IPS DF 6.9 (cell line): ENCODE measurements at places on chromosomes 4 and X.

DNA sequence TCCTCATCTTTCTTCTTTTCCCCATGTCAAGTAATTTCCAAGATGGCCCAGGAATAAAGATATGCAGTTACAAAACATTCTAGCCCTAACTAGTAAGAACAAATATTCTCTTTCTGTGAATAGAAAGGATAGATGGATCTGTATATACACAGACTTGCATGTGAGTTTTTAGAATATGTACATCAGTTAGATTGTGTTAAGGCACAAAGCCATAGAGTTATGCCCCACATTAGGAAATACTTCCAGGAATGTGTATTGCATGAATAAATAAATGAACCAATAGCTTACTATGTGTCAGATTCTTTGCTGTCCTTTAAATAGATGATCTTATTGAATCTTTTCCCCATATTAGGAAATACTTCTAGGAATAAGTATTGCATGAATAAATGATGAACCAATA is 46.0 kb upstream of the TMPRSS11E start:
- DNase-seq, result no peak

DNA sequence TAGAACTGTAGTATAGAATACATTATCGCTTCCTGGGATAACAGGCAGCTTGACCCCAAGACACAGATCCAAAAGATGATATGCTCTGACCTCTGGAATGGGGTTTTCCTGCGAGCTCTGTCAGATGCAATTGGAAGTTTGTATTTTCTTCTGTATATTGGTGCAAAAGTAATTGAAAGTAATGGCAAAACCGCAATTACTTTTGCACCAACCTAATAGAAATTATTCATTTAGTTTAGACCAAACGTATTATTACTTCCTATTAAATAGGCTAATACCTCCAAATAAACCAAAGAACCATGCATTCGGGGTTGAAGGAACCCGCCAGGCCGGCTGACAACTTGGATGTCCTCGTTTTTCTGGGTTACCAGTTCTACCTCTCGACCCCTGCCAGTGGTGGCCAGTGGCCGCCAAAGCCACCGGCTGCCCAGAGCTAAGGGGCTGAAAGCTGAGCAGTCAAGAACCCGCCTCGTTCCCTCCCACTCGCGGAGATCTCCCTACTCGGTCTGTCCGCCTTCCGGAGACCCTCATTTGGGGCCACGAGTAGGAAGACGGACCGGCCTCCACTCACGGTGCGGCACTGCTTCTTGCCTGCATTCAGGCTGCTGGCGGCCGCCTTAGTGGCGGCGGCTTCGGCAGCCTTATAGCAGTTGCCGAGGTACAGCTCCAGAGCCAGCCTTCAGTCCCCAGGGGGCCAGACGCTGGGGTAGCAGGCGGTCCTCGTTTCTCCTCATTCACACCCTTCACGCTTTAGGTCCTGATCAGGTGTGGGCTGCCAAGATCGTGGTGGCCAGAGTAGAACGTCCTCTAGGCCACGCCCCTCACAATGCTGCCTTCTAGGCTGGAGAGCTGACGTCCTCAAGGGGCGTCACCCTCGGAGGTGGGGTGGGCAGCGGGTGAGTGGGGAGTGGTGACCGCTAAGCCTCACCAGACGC is 121.9 kb downstream of the RBMX2 start:
- DNase-seq, result no peak

DNA sequence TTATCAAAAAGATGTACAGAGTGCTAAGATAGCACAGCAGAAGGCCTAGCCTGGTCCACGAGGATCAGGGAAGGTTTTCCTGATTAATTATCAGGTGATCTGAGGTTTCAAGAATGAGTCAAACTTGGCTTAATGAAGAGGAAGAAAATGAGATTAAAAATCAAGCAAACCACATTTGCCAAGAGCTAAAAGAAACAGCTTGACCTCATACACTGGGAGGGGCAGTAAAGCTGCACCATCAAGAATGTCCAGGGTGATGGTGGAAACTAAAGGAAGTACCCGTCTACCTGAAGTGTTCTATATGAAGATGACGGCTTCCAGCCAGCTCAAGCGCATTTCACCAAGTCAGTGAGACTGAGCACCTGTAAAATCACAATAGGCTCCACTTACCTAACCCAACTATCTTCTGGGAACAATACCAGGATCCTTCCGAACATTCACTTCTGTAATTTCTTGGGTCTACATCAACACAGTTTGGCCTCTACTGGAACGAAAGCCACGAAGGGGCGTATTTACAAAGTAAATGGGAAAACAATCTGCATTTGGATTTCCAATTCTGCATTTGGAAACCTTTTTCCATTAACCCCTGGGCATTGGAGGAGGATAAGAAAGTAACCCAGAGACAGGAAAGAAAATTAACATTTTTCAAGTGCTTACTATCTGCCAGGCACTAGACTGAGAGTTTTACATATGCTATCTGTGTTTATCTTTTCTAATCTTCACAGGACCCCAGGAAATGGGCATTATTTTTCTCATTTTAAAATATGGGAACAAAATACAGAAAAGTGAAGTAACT is 114.0 kb upstream of the DCLK2 start:
- no peak for DNase-seq

DNA sequence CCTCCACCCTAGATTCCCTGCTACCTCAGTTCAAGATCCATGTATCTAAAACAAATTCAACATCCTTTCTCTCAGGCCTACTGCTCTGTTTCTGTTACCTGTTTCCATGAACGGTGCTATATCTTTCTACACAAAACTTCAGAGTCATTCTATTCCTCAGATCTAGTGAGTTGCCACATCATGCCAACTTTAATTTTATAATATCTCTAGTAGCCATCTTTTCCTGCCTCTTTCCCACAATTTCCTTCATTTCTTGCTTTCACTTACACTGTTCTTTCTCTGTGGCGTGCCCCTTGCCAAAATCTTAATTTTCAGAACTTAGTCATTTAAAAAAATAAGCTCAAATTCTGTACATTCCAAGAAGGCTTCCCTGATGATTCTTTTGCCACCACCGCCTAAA is 15.2 kb downstream of the GUCY1A1 start:
- DNase-seq, result no peak

DNA sequence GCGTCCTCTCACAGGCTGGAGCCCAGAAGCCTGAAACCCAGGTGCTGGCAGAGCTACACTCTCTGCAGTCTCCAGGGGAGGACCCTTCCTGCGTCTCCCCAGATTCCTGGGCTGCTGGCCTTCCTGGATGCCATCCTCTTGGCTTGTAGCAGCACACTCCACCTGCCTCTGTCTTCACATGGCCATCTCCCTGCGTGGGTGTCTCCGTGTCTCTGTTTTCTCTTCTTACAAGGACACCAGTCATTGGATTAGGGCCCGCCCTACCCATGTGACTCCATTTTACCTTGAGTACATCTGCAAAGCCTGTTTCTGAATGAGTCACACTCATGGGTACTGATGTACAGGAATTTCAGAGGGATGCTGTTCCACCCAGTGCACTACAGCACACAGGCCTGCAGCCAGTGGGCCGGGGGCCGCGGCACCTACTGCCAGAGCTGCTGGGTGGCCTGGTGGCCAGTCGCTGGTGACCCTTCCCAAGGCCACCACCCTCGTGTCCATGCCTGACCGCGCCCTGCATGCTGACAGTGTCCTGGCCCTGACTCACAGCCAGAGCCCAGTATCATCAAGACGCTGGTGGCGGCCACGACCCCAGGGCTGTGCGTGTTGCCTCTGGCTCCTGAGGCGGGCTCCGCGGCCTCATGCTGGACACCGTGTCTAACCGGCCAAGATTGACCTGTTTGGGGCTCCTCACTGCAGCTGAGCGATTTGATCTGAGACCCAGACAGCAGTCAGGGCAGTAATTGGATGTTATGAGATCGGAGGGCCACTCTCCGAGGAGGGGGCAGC is 63.6 kb upstream of the NKX1-1 start:
- no peak for DNase-seq

GRCh38 chr4:118139241-118139640 is 105.0 kb downstream of the NDST3 start:
- no peak for DNase-seq

- DNase-seq, result no peak
Measured at GRCh38 chr4:73197220-73197619, 61.4 kb downstream of the ANKRD17 start.

DNA sequence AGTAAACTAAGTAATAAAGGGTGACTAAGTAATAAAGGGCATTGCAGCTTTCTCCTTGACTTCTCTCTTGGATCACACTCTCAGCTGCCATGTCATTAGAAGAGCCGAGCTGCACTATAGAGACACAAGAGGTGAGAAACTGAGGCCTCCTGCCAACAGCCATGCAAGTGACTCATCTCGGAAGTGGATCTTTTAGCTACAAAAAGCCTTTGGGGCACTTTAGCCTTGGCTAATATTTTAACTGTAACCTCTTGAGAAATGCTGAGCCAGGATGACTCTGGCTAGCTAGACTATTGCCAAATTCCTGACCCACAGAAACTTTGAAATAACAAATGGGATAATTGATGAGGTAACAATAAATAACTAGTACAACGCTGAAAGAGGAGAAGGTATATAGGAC is 1.5 kb upstream of the NEIL3 start:
- no peak for DNase-seq

- no peak for DNase-seq
Measured at GRCh38 chrX:54786967-54787366, 11.1 kb downstream of the ITIH6 start.

DNA sequence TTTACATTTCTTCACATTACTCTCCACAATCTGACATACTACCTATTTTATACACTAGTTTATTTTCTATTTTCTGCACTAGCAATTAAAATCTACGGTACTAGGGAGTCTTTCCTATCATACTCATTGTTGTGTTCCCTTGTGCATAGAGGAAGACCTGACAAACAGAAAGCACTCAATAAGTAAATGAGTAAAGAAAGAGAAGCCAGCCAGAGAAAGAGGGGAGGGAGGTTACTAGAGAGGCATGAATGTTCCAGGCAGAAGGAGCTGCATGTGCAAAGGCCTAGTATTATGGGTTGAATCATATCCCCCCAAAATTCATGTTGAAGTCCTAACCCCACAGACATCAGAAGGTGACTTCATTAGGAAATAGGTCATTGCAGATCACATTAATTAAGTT is 114.0 kb downstream of the ZAR1 start:
- no peak for DNase-seq

GRCh38 chr4:124092541-124092984 is 620.0 kb downstream of the ANKRD50 start:
- no peak for DNase-seq

GRCh38 chr4:129972257-129972656 is 876.3 kb downstream of the C4orf33 start:
- peak; percentile 29 for DNase-seq

DNA sequence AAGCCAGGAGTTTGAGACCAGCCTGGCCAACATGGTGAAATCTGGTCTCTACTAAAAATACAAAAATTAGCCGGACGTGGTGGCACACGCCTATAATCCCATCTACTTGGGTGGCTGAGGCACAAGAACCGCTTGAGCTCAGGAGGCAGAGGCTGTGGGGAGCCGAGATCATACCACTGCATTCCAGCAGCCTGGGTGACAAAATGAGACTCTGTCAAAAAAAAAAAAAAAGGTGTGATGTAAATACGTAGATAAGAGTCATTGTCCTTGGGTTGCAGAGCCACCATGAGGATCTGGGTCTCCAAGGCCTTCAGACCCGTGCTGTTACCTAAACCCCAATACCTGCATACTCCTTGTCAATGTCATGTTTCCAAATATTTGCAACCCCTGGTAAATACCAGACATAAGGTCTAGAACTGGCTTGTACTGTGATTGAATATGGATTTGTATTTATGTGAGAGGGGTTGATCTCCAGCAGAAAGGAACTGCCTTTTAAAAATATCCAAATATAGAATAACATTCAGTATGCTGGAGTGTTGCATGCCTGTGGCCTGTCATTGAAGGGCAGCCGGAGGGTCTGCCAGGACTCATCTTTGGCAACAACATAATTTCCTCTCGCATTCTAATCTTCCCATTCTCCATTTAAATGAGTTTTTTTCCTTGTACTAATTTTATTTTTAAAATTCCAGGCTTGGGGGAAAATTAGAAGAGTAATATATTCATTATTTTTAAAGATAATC is 40.4 kb downstream of the ATXN3L start:
- DNase-seq, result no peak

DNA sequence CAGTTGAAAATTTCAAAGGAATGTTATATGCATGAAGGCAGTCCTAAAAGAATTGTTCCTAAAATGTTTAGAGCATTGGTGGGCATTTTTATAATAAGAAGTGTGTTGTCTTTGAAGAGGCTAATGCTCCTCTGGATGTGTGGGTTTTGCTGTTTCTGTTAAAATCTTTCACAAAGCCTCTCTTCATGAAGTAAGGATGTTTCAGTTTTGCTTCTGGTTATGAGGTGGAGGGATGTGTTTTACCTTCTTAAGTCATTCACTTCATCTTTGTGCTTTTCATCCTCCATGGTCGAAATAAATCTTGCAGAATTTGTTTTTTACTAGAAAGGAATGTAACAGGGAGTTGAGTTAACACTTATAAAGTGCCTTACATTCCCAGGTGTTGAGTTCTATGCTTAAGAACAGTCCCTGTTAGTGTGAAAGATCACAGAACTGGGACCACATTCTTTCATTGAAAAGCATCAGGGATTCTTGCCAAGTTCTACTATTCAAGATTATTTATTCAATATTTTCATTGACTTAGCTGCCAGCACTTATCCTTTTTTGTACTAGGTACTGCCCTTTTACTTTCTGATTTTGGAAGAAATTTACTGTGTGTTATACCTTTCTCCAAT is 21.1 kb downstream of the FHIP1A start:
- DNase-seq, result no peak

DNA sequence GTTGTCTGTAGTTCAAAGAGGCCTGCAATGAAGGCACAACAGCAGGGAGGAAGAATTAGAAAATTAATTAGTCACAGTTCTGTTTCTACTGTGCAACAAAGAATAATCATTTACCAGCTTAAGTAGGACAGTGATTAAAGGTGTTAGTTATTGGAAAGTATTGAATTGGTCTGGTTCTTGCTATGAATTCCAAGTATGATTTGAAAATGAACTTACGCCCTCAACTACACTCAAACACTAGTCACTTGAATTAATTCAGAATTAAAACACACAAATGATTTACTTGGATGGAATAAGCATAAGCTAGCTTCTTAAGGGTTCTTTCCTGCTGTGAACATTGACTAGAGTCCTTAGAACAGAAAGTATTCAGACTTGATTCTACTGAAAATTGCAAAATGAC is 69.9 kb upstream of the EXOC1L start:
- DNase-seq, result no peak

DNA sequence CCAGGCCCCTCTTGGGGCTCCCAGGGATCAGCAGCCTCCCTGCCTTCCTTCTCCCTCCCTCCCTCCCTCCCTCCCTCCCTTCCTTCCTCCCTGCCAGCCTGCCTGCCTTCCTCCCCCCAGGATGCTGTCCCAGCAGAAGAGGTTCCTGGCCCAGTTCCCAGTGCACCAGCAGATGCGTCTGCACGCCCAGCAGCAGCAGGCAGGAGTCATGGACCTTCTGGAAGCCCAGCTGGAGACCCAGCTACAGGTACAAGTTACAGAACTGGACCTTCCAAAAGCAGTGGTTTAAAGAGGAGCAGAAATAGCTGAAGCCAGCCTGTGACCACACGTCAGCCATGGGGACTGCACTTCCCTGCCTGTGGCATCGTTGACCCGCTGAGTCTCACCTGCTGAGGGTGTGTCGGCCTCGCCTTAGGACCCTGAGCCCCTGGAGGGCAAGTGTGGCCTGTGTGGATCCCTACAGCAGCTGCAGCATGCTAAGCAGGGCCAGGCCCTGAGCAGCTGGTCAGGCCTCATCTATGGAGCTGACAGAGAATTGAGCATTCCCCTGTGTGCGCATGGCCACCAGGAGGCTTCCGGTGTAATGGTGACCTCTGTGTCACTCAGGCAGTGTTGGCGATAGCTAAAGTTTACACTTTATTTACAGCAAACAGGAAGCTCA is 84.7 kb downstream of the CRMP1 start:
- no peak for DNase-seq

- no peak for DNase-seq
Measured at GRCh38 chr4:114921790-114922591, 191.4 kb downstream of the NDST4 start.

- no peak for DNase-seq
Measured at GRCh38 chrX:44996277-44996676, 123.3 kb downstream of the KDM6A start.
